ENCODE measurements at places on chromosomes 13 and 19. TPM values are rescaled to one million over a fixed set of nuclear protein-coding genes. Genes with fewer than 3 reads are reported as not detected.
A peak's percentile ranks its signal among the peaks of the same experiment; 100 is the strongest.

DNA sequence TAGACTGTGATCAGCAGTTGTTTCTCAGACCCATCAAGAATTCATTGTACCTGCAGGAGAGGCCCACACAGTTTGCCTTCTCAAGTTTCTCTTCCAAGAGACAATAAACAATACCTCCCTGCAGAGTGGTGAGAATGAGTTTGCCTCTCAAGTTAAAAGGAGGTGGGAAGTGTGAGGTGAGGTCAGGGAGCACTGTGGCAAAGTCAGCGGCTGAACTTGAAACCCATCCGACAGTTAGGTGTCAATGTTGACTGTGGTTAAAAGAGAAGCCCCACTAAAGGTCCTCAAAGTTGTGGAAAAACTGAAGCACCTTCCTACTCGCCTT lies 72.9 kb upstream of the TSC22D1 start:
- DNase-seq, result no peak

GRCh38 chr13:85654227-85654626 lies 145.0 kb downstream of the SLITRK6 start:
- DNase-seq, result no peak

The ELAVL3 gene
- 1.3 TPM for total RNA-seq

GRCh38 chr19:10615429-10616023 lies 9.8 kb upstream of the SLC44A2 start:
- no peak for DNase-seq

The DHPS gene
- 69.4 TPM for total RNA-seq

- no peak for DNase-seq
These were observed 3.8 kb upstream of the SLC8A2 start for GRCh38 chr19:47475465-47475864.

GRCh38 chr13:43544011-43544410 lies 242.8 kb downstream of the ENOX1 start:
- DNase-seq, result no peak

DNA sequence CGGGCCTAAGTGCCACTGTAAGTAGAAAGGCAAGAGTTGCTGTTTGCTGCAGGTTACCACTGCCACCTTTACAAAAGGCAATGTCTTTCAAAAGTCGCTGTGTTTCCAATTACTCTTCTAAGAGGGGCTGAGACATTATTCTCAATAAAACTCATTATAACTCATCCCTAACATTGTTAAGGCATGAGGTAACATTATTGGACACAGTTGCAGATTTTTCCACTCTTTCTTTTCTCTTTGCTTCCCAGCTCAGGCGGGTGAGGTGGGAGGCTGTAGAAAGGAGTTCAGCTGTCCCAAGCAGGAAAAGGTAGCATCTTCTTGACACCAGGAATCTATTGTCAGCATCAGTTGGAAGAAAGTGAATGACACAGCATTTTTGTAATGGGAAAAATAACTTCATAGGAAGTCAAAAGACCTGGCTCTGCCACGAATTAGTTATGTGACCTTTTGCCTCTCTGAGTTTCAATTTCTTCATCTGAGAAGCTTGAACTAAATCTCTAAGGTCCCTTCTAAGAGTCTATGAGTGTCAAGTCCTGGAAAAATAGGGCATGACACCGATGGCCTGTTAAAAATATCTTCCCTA lies 2.1 kb upstream of the UBL3 start:
- no peak for DNase-seq

The TMEM238 gene
- total RNA-seq, result not detected

DNA sequence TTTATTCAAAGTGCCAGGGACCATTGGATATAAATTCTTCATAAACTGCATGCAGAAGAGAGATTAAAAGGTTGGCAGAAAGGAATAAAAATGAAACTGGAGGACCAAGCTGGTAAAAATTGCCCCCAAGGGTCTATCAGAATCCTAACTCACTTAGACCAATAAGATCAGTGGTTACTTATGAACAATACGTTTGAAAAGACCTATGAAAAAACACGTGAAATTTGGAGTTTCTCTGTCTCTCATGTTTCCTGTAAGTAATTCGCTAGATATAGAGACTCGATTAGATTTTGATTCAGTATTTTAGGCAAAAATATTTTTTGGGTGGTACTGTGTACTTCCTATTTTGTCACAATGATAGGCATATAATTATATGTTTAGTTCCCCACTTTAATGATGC lies 22.9 kb downstream of the GARRE1 start:
- DNase-seq, result no peak

- DNase-seq, result peak; percentile 61
These were observed 854 bp downstream of the RNASEH2B start for GRCh38 chr13:50910485-50910805.

DNA sequence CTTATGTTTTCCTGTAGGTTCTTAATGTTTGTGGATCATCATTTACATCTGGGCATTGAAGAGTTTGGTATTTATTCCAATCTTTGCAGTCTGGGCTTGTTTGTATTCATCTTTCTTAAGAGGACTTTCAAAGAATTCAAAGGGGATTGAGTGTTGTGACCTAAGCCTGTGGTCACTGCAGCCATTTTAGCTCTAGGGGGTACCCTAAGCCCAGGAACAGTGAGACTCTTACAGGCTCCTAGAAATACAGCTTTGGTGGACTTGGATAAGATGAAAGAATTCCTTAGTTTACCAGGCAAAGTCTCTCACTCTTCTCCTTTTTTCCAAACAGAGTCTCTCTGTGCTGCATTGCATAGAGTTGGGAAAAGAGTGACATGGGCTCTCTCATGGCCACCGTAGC lies 2539.0 kb upstream of the PCDH20 start:
- DNase-seq, result no peak

The TFPT gene
- total RNA-seq, result 48.5 TPM

GRCh38 chr13:40586886-40587565 lies 79.4 kb downstream of the FOXO1 start:
- DNase-seq, result no peak

The ZNF439 gene
- 0.06 TPM for total RNA-seq

DNA sequence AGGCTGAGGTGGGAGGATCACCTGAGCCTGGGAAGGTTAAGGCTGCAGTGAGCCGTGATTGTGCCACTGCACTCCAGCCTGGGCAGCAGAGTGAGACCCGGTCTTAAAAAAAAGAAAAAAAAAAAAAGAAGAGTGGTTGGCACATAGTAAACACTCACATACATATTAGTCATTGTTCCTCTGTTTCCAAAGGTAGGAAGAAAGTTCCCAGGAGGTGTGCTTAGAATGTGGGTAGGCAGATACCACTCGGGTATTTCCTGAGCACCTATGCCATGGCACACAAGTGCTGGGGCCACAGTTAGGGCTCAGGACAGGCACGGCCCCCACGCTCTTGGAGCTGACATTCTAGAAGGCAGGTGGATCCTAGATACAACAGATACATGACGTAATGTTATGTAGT lies 41.4 kb downstream of the SIPA1L3 start:
- DNase-seq, result no peak

The EPS8L1 gene
- total RNA-seq, result 11.8 TPM

GRCh38 chr19:18507021-18507726 lies 14.7 kb downstream of the ELL start:
- no peak for DNase-seq

The JAK3 gene
- total RNA-seq, result 5.4 TPM

DNA sequence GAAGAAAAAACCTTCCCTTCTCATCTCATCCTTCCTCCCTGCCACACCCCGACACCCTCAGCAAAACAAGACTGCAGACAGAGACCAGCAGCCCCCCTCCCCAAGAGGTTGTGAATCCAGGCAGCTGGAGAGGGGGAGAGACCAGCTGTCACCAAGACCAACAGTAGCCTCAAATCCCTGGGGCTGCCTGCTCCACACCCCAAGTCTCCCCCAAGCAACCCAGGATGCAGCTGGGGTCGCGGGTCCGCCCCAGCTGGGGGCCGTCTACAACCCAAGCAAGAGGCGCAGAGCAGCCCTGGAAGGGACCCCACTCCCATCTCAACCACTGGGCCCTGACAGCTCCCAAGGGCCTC lies 7.1 kb downstream of the KLF16 start:
- no peak for DNase-seq

DNA sequence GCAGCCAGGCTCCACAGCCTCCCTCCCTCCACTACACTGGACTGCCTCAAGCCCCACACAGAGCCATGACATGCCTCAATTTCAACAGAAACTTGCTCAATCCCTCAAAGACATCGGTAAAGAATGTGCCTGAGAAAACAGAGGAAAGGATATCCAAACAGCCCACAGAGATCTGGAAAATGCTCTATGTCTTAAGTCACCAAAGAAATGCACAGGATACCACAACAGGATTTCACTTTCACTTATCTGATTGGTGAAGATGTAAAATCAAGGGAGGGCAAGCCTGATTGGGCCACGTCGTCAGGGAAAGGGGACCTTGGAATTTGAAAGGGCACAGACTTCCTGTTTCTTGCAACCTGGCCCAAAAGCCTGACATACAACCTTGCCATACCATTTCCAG lies 14.2 kb downstream of the CACNA1A start:
- no peak for DNase-seq

The EXOSC5 gene
- 33.6 TPM for total RNA-seq

DNA sequence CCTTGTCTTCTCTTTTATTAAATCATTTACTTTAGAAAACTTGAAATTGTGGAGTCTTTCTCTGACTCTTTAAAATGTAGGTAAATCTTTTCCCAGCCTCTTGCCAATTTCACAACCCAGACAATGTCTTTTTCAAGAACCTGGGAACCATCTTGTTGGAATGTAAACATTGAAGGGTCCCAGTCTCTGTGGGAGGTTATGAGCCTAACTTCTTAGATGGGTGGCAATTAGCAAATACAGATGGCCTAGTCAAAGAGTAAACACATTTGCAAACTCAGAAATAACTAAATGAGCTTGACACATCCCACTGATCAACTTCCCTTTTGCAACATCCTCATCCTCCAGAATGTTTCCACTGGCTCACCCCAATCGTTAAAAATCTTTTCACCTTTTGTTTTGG lies 721.0 kb downstream of the PCDH9 start:
- DNase-seq, result no peak

GRCh38 chr19:45568732-45569131 lies 15.9 kb downstream of the OPA3 start:
- DNase-seq, result no peak

The ZNF486 gene
- 1.2 TPM for total RNA-seq

DNA sequence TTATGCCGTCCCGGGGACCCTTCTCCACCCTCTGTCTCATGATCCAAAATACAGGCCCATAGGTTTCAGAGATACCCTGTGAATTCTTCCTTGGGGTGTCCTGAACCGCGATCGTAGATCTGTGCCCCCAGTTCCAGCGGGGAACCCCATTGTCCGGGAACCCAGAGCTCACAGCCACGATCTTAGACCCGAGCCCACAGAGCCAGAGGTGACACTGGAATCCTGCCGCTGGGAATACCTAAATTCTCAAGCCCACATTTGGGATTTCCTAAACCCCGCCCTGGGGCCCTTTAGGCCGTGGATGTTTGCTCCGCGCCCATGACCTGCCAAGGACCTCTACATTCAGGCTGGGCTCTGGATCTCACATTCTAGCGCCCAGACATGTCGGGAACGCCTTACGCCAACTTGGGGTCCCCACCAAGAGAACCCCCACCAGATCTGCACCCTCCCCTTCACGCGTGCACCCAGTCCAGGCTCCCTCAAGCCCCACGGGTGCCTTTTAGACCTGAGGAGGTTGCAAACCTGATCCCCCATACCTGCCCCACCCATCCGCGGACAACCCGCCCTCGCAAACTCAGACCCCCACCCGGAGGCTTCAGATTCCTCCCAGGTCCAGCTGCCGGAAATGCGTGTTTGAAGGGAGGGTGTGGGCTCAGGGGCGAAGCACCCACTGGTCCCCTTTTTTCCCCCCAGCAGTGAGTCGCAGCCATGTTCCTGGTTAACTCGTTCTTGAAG lies 605 bp downstream of the CAPNS1 start:
- peak; percentile 45 for DNase-seq

DNA sequence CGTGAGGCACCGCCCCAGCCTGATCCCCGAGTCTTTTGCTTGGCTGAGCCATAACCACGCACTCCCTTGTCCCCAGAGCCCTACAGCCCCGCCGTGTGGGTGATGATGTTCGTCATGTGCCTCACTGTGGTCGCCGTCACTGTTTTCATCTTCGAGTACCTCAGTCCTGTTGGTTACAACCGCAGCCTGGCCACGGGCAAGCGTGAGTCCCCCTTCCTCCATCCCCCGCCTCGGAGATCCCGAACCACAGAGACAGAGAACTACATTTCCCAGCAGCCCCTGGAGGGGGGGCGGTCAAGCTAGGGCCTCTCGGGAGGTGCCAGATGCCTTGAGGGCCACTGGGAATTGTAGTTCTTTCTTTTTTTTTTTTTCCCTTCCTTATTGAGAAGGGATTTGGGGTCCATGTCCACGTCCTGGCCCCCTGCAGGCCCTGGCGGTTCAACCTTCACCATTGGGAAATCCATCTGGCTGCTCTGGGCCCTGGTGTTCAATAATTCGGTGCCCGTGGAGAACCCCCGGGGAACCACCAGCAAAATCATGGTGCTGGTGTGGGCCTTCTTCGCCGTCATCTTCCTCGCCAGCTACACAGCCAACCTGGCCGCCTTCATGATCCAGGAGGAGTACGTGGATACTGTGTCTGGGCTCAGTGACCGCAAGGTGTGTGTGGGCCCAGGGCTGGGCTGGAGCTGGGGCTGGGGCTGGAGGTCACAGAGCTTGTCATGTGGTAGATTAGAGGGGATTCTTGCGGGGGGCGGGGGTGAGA lies 25.9 kb downstream of the GRIN2D start:
- no peak for DNase-seq

The TMC4 gene
- total RNA-seq, result 0.11 TPM

DNA sequence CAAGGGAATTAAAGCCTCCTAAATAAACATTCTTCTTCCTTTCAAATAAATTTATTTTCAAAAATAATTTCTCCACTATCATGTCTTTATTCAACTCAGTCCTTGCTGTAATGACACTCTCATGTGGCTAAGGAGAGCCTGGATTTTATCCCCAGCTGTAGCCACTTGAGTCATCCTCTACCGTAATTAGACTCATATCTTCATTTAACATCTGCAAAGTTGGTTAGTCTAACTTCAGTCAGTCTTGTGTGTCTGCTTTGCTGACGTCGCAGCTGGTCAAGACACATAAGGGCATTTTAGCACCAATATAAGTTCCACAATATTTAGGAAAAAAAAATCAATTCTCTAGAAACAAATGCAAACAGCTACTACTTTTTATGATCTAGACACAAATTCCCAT lies 776.4 kb upstream of the ATXN8OS start:
- DNase-seq, result no peak

The ZNF296 gene
- not detected for total RNA-seq

GRCh38 chr13:104473936-104474335 lies 1407.7 kb upstream of the SLC10A2 start:
- no peak for DNase-seq

GRCh38 chr19:48244281-48244680 lies 11.4 kb downstream of the CARD8 start:
- DNase-seq, result no peak

DNA sequence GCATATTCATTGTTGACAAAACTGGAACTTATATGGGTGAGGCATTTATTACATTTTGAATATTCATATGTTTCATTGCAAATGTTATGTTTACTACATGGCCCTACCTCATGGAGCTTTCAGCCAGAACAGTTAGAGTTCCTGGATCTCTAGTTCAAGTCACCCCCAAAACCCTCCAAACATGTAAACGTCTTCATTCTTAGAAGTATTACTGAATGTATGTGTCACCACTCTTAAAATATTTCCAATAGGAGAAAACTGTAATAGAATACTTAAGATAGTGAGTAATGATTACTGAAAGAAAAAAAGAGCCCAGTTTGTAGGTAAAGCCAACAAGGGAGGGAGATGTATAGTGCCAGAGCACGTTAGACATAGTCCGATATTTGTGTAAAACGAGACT lies 23.5 kb downstream of the URI1 start:
- DNase-seq, result peak; percentile 12

GRCh38 chr19:7554990-7555864 lies 19.7 kb downstream of the PNPLA6 start:
- DNase-seq, result no peak
